ENCODE measurements at places on chromosomes 2 and 18.

DNA sequence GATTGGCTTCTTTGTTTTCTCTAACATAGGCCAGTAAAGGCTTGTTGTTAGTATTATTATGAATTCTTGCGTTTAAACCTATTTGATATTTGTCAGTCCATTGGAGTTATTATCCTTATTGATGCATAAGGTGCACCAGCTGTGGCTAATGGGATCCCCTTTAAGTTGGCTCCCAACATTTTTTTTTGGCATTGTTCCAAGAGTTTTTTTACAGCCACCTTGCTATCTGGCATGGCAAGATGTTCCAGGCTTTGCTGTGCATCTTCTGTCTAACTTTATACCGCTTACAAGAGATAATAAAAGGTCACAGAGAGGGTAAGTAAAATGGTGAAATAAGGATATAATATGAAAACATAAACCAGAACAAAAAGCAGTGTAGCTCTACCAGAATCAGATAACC is 157.5 kb upstream of the TACR1 start:
- no peak for DNase-seq

DNA sequence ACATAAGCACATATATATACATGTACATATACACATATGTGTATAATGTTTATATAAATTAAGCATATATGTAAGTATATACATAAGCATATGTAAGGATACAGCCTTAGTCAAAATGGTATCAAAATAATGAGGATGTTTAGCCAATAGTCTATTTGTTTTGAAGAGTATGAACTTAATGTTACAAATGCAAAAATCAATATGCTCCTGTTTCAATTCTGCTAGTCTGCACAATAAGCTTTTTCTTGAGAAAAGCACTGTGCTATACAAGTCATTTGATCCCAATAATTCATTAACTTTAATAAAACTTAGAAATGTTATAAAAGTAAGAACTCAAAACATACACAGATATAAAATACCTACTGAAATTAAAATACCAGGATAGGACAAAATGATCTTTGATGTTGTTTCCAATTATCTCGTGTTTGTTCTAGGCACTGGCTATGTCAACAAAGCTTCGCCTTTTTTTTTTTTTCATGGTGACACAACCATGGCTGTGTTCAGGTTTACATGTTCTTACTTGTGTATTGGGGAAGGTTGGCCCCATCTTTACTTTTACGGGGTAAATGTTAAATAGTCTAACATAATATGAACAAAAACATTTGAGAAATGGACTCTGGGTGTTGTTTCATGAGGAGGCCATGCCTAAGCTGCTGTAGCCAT is 271.1 kb upstream of the CDH19 start:
- no peak for DNase-seq

DNA sequence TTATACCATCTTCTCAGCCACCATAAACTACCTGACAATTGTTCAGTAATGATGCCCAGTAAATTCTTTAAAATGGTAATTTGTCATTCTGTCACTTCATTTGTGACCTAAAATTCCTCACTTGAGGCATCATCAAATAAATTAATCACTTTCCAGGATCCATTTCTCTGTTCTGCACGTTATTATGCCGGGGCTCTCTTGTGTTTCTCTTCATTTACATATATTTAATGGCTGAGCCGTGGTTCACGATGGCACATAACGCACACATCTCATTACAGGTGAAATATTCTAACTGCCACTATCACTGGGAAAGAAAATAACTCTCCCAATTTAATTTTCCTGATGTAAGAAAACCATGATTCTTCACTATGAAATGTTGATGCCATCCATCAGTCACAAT is 529.6 kb downstream of the NR4A2 start:
- no peak for DNase-seq

DNA sequence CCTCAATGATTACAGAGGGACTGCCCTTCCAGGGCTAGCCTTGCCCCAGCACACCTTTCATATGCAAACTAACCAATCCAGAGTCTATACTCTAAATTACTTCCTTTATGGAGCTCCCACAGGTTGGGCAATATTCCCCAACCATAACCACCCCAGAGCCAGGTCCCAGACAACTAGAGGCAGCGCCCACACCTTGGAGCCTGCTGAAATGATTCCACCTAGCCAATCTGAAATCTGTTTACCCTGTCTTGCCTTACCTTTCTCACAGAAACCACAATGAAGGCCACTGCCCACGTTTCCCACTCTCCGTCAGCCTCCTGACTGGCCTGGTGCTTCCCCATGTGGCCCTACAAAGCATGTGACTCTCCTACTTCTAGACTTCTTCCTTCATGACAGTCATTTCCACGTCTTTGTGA is 62.0 kb downstream of the REEP1 start:
- DNase-seq: no peak

DNA sequence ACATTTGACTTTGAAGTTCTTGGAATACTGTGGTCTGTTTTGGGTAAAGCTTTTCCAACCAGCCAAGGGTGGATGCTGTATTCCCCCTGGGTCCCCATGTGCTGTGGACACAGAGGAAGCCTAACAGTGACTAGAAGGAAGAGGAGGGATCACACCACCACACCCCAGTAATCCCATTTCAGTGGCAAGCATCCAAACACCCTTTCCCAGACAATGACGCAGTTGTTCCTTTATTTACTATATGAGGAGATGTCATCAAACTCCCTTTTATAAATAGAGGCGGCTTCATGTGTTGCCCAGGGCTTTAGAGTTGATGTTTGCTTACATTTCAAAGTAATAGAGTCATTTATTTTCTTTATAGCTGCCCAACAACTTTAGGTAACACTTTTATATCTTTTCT is 959.4 kb upstream of the GYPC start:
- no peak for DNase-seq

GRCh38 chr2:67854103-67854743 is 208.6 kb downstream of the C1D start:
- no peak for DNase-seq

DNA sequence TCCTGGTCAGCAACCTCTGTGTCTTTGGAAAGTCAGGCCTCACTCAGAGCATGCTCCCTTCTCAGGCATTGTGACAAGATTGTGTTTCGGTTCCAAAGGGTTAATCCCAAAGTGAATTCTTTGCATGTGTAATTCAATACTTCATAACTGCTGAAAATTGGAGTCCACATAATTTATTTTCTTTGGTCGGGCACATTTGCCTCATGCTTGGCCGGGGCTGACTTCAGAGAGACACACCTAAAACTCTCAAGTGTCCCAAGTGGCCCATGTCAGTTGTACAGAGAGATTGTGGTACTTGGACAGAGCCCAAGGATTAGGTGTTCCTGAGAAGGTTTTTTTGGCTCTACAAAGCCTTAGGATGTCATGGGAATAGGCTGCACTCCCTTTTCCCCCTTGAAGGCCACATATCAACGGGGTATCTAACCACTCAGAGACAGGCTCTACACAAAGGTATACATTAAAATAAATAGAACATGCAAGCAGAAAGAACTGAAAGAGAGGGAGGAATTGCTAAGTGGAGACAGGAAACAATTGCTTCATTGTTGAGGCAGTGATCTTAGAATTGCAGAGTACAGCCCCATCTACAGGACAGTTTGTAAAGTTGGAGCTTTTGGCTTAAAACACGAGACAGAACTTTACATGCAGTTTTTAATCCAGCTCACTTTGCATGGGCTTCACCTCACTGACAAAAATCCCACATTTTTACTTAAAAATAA is 1232.3 kb upstream of the ZEB2 start:
- DNase-seq: no peak

GRCh38 chr2:64406407-64406774 is 47.6 kb upstream of the LGALSL start:
- no peak for DNase-seq

DNA sequence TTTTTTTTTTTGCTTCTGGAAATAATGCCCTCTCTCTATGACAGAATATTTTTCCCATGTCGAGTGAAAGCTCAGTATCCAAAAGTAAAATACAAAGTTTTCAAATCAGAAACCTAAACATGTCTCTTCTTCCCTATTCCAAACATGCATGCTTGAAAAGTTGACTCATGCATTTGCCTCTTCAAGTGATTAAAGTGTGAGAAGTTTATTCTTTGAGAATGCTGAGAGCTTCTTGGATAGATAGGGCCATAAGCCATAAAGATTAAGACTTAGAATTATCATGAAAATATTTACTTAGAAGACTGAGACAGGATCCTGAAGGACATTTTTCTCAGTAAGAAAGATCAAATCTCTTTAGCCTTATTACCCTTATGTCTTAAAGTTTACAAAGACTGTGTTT is 98.6 kb upstream of the EPB41L5 start:
- no peak for DNase-seq

- no peak for DNase-seq
Observed at GRCh38 chr2:48723129-48723528, 32.4 kb downstream of the LHCGR start.

GRCh38 chr18:42527766-42528165 is 572.7 kb downstream of the PIK3C3 start:
- no peak for DNase-seq

DNA sequence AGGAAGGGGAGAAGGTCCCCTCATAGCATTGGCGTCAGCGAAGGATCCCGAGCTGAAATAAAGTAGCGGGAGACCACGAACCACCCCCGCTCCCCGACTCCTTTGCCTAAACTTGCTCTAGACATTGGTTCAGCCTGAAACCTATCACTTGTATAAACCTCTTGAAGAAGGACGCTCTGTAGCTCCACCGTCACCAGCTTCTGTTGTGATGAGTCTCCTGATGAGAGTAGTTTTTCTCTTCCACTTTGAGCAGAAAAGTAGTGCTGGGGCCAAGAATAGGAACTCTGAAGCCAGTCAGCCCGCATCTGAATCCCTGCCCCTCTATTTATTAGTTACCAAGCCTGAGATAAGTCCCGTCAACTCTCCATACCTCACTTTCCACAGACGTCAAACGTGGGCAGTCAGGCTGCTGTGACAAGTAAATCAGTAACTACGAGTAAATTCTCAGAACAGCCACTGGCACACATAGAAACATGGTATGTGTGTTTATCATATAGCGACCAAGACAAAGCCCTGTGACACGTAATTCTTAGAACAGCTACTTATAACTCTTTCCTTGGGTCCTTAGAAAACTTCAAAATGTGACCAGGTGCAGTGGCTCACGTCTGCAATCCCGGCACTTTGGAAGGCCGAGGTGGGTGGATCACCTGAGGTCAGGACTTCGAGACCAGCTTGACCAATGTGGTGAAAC is 61.7 kb downstream of the CD226 start:
- no peak for DNase-seq

DNA sequence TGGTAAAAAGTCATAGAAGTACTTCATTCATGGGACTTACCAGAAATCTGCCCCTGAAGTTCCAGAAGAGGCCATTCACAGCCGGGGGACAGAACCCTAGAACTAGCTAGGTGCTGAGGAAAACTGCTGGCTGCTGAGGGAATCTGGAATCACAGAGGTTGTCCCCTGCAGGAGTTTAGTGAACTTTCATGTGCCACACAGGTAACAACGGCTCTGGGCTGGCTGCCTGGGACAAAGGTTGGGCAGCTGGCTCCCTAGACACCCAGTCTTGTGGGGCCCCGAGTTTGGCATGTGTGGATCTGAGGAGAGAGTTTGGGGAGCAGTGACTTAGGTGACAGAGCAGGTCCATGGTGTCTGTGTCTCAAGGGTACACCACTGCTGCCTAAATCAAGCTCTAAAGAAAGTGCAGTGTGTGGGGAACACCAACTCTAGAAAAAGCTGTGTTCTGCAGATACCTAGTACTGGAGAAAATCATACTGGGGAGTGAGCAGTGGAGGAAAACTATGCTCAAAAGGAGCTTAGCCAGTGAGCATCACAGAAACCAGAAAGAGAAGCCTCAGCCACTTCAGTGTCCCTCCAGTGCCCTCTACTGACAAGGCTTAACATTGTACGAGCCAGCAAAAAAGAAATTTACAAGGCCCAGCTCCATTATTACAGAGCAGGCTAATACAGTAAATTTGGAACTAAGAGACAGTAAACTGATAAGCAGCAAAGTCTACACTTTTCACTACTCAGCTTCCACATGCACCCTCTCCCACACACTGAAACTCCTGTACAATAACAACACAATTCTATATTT is 15.2 kb downstream of the GALNT3 start:
- DNase-seq: no peak

DNA sequence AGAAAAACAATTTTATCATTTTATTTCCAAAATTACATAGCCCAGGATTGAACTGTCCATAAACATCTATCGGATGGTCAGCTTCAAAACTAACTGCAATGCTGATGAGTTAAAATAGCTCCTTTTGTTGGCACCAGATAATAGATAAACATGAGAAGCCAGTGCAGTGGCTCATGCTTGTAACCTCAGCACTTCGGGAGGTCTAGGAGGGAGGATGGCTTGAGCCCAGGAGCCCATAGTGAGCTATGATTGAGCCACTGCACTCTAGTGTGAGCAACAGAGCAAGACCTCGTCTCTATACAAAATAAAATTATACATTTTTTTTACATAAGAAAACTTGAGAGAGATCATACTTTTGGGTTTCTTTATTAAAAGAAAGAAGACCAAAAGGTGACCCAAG is 34.6 kb upstream of the IMPA2 start:
- no peak for DNase-seq

- no peak for DNase-seq
Observed at GRCh38 chr2:230865307-230865765, 594 bp downstream of the ITM2C start.

DNA sequence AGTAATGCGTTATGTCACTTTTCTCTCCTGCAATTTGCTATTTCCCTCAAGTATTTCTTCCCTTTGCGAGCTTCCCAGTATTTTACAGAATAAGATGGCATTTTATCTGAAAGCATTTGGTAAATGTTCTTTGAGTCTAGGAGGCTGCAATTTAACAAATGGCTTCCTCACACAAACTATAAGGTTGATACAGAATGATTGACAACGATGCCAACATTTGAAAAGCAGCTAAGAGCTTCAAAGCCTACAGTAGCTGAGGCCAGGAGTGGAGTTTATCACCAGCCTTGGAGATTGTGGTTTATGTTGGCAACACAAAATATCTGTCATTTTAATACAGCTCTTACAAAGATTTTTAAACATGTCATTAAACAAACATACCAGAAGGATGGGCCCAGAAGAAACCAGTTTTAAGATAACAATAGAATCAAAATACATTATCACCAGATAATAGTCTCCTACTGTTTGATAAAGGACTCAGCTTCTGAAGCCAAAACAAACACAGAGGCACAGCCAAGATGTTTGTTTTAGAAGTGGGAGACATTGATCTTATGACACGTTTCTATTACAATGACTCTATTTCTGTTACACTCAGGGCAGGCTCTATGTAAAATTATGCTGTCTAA is 711.4 kb upstream of the ACVR2A start:
- DNase-seq: no peak

DNA sequence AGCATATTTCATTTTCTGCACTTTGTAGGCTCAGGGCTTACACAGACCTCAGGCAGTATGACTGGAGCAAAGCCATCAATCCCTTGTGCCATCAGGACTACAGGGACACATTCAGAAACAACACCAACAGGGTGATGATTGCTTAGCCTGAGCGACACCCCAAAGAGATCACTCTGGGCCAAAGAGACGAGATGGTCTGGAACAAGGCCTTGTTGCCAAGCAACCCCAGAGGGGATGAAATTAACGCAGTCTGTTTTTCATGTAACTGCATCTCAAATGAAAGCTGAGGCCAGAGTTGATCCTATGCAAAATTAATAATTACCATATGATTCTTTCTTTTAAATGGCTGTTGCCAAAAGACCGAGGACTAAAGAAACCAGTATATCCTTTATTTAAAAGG is 20.2 kb upstream of the B3GNT2 start:
- no peak for DNase-seq

GRCh38 chr18:55096263-55096951 is 137.1 kb upstream of the CCDC68 start:
- DNase-seq: no peak

All from stimulated activated CD8-positive, alpha-beta memory T cell treated with anti-CD3 and anti-CD28 coated beads, Interleukin-7, amount 100 ng/mL, for 1 hour (primary cell).